ENCODE measurements at places on chromosomes 5 and 9. TPM values are rescaled to one million over a fixed set of nuclear protein-coding genes. Genes with fewer than 3 reads are reported as not detected.

PCDHGA1 gene
- 0.07 TPM for polyA plus RNA-seq

DNA sequence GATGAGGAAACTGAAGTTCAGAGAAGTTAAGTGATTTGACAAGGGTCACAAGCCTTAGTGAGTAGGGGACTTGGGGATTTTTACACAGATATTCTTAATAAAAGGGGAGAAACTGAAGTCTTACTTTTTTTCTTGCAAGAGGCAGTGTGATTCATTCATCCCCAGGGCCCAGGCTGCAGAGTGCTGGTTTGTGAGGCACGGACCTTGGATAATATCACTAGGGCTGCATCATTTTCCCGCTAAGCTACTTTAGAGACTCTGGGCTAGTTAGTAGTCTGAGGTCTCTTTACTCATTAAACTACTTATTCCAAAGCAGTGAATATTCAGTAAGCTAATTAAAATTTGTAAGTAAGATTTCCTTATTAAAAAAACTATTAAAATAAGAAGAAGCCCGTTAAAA is 195.0 kb downstream of the PBX3 start:
- H3K4me1 ChIP-seq, result no peaks in the 10 kb centered on the region
- DNase-seq, result no peak
- no peaks in the 10 kb centered on the region for H3K27me3 ChIP-seq
- H3K27ac ChIP-seq, result 0 out of 2 replicates have a peak overlapping the region, but pooled peaks have one; percentile 4
- no peak overlapping the region for H3K4me3 ChIP-seq
- H3K36me3 ChIP-seq, result no peaks in the 10 kb centered on the region

- no peak overlapping the region for H3K4me3 ChIP-seq
- H3K27ac ChIP-seq, result no peak overlapping the region
- DNase-seq, result no peak
- no peaks in the 10 kb centered on the region for H3K4me1 ChIP-seq
- no peaks in the 10 kb centered on the region for H3K36me3 ChIP-seq
Measured at GRCh38 chr5:171351536-171352073, 36.0 kb upstream of the NPM1 start.

- H3K27me3 ChIP-seq, result no peaks in the 10 kb centered on the region
- no peak overlapping the region for H3K4me3 ChIP-seq
- no peak for DNase-seq
Measured at GRCh38 chr9:89304834-89305188, 6.2 kb upstream of the CKS2 start.

- no peak overlapping the region for H3K27ac ChIP-seq
- no peaks in the 10 kb centered on the region for H3K36me3 ChIP-seq
- H3K4me1 ChIP-seq, result no peaks in the 10 kb centered on the region
- no peak overlapping the region for H3K4me3 ChIP-seq
- no peak for DNase-seq
Measured at GRCh38 chr9:129863059-129863690, 27.9 kb downstream of the USP20 start.

DNA sequence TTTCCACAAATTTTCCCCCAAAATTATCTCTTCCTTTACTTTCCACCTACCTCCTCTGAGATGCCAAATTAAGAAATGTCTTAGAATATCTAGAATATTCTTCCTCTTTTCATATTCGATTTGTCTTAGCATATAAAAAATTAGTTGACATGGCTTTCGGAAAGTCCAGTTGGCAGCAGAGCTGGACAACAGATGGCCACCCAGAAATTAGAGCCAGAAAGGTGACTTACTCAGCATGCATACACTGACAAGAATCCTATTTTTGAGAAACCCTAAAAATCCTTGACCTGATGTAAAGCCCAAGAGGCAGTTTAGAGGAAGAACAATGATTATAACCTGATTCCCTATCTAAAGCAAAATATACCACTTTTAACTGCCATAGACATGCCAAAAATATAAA is 22.0 kb downstream of the TMEM167A start:
- H3K36me3 ChIP-seq, result peaks cover 4% of the 10 kb centered on the region
- no peak for DNase-seq
- H3K4me3 ChIP-seq, result no peak overlapping the region
- H3K27ac ChIP-seq, result 0 out of 2 replicates have a peak overlapping the region, but pooled peaks have one; percentile 52
- H3K27me3 ChIP-seq, result no peaks in the 10 kb centered on the region
- H3K4me1 ChIP-seq, result peaks cover 5% of the 10 kb centered on the region

ROPN1L gene
- 0.57 TPM for polyA plus RNA-seq

- no peaks in the 10 kb centered on the region for H3K27me3 ChIP-seq
- no peaks in the 10 kb centered on the region for H3K36me3 ChIP-seq
- peak; percentile 76 for DNase-seq
- H3K4me1 ChIP-seq, result no peaks in the 10 kb centered on the region
- no peak overlapping the region for H3K4me3 ChIP-seq
Measured at GRCh38 chr9:94014066-94014654, 59.0 kb upstream of the BARX1 start.

- H3K4me1 ChIP-seq, result peaks cover 29% of the 10 kb centered on the region
- H3K36me3 ChIP-seq, result no peaks in the 10 kb centered on the region
- peak within 1 kb of the TSS; percentile 74 for H3K4me3 ChIP-seq
- peaks cover 27% of the 10 kb centered on the region for H3K27me3 ChIP-seq
- peak; percentile 81 for DNase-seq
Measured at GRCh38 chr9:98807070-98807813, at the start of gene GALNT12. Gene GALNT12, plus strand, starts transcription at chr9:98807670. Its CDS starts 29 bp downstream, at chr9:98807699.

- no peaks in the 10 kb centered on the region for H3K36me3 ChIP-seq
- H3K4me1 ChIP-seq, result no peaks in the 10 kb centered on the region
- H3K27me3 ChIP-seq, result no peaks in the 10 kb centered on the region
Measured at GRCh38 chr9:91734371-91734981, 215.6 kb downstream of the ROR2 start.

DNA sequence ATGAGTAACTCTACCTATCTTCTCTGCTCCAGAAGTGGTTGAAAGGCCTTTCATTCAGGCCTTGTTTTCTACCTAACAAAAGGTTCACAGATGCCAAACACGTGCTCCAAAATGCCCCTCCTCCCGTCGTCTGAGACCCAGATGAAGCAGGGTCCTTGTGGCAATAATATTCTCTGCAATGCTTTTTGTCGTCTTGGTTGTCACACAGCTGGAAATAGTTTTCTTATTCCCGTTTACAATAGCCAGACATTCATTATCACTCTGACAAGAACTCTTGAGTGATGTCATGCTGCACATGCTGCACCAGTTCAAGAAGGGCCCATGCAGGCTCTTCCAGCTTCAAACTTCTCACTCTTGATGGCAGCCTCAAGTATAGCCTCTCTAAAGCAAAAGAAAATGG is 7.8 kb downstream of the LPAR1 start:
- H3K36me3 ChIP-seq, result no peaks in the 10 kb centered on the region
- H3K27ac ChIP-seq, result no peak overlapping the region
- H3K4me3 ChIP-seq, result no peak overlapping the region

- DNase-seq, result peak; percentile 24
- no peaks in the 10 kb centered on the region for H3K27me3 ChIP-seq
- no peaks in the 10 kb centered on the region for H3K4me1 ChIP-seq
- no peak overlapping the region for H3K27ac ChIP-seq
- H3K36me3 ChIP-seq, result no peaks in the 10 kb centered on the region
Measured at GRCh38 chr5:45225571-45226031, 416.9 kb downstream of the MRPS30 start.

DNA sequence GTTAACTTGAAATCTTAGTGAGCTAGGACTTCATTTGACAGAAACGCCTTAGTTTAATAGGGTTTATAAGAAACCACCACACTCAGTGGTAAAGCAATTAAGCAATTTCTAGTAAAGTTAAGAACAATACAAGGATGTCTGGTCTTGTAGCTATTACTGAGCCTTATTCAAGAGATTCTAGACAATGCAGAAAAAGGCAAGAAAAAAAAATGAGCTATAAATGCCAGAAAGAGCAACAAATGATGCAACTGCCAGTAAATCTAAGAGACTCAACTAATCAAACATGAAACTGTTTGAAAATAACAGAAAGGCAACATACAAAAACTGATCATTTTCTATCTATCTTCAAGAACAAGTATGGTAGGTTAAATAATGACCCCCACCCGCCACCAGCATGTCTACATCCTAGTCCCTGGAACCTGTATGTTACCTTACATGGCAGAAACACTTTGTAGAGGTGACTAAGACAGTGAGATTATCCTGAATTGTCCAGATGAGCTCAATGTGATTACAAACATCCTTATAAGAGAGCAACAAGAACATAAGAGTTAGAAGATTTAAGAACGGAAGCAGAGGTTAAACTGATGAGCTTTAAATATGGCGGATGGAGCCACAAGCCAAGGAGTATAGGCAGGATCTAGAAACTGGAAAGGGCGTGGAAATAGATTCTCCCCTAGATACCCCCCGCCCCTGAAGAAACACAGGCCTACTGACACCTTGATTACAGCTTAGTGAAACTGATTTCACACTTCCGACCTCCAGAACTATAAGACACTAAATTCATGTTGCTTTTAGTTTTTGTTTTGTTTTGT is 93.0 kb downstream of the SUSD1 start:
- H3K27me3 ChIP-seq, result no peaks in the 10 kb centered on the region
- no peaks in the 10 kb centered on the region for H3K36me3 ChIP-seq
- H3K4me1 ChIP-seq, result no peaks in the 10 kb centered on the region
- no peak overlapping the region for H3K27ac ChIP-seq

DNA sequence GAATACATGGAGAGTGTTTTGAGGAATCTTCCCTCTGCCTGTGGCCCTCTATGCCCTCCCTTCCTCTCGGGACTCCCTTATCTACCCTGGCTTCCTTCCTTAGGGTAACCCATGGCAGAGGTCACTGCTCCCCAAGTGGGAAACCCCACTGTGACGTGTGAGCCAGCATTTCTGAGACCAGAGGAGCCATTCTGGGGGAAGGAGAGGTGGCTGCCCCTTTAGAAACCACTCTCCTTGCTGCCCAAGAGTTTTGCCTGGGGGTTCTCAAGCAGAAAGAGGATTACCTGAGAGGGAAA is 23.1 kb downstream of the CCNJL start:
- DNase-seq, result no peak
- H3K36me3 ChIP-seq, result no peaks in the 10 kb centered on the region
- H3K4me3 ChIP-seq, result peak overlapping the region; percentile 24
- H3K4me1 ChIP-seq, result peaks cover 44% of the 10 kb centered on the region
- peak overlapping the region; percentile 92 for H3K27ac ChIP-seq
- H3K27me3 ChIP-seq, result no peaks in the 10 kb centered on the region

PCDHB10 gene
- polyA plus RNA-seq, result 1.7 TPM

GADD45G gene
- polyA plus RNA-seq, result 24.1 TPM

KCNV2 gene
- 0.60 TPM for polyA plus RNA-seq

DNA sequence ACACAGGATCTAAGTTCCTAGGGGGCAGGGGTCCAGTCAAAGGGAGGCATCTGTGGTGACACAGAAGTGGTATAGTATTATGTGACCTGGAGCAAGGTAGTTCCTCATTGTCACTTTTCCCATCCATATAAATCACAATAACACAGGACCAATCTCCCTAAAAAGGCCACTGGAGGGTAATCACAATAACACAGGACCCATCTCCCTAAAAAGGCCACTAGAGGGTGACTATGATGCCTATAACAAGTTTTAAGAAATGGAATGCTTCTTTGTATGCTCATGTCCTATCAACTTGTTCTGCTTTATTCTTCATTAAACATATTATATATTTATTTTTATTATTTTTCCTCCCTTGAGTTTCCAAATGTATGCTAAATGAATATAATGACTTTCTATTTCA is 254.6 kb downstream of the ASTN2 start:
- no peaks in the 10 kb centered on the region for H3K27me3 ChIP-seq
- peak; percentile 51 for DNase-seq
- no peak overlapping the region for H3K27ac ChIP-seq
- no peaks in the 10 kb centered on the region for H3K36me3 ChIP-seq
- no peak overlapping the region for H3K4me3 ChIP-seq

DNA sequence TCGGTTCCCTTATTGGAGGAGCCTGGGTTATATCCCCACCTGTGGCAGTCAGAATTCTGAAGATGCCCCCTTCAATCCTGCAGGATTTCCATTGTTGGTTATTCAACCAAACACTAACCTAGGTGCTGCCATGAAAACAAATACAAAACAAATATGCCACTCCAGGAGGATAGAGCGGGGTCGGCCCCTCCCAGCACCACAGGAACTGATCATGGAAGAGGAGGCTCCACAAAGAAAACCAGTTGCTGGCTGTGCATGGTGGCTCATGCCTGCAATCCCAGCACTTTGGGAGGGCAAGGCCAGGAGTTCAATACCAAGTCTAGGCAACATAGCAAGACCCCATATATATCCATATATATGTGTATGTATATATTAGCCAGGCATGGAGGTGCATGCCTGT is 13.2 kb upstream of the ADGRD2 start:
- H3K27ac ChIP-seq, result no peak overlapping the region
- no peaks in the 10 kb centered on the region for H3K27me3 ChIP-seq
- H3K4me1 ChIP-seq, result no peaks in the 10 kb centered on the region
- no peaks in the 10 kb centered on the region for H3K36me3 ChIP-seq

Measured in GM23338 (cell line).